ENCODE measurements at places on chromosomes 2 and 18. TPM values are rescaled to one million over a fixed set of nuclear protein-coding genes. Genes with fewer than 3 reads are reported as not detected.

C2orf81 gene
- total RNA-seq = 1.1 TPM

DNA sequence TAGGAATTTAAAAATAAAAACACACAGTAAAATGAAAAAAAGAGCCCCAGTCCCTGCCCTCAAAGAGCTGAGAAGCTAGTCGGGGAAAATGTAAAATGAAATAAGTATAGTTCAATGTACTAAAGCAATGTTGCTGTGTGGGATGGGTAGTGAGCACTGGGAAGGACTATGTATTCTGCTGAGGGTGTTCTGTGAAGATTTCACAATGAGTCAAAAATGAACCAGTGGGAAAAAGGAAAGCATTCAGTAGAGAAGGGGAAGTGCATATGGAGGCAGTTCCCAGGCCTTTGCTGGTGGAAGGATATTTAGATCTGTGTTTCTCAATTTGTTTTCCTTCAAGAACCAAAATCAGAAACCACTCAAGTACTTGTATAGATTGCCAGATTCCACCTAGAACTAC lies 1094.7 kb upstream of the KLHL29 start:
- no peak for DNase-seq

- DNase-seq = no peak
Measured at GRCh38 chr18:45834306-45834705, 8.8 kb downstream of the SIGLEC15 start.

LIMS4 gene
- total RNA-seq = 3.7 TPM

CYP27A1 gene
- total RNA-seq = 12.5 TPM

PCARE gene
- 0.51 TPM for total RNA-seq

DNA sequence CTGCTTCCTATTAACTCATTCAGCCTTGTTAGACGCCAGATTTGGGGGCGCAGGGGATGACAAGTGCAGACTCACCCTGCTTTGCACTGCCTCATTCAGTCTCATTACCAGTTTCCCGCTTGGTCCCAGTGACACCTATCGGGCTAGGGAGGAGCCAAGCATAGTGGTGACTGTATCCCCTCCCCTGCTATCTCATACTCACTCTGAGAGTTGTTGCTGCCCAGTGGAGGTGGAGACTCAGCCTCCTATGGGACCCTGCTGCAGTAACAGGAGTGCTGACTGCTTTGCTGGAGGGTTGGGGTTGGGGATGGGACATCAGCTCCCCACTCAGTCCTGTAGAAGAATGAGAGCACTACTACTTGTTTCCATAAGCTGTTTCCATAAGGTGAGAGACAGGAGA lies 21.3 kb upstream of the PIK3C3 start:
- no peak for DNase-seq

DNA sequence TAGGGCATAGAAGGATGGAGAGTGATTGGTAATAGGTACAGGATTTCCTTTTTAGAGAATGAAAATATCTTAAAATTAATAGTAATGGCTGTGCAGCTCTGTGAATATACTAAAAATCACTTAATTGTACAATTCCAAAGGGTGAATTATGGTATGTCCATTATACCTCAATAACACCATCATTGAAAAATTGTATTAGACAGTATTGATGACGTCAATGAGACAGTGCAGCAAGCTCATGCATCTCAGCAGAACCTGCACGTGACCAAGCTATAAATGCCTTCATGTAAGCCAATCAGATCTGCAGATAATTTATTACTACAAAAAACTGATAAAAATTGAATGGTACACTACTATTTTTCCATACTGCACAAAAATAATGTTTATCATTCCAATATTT lies 354.4 kb upstream of the CDH19 start:
- DNase-seq = no peak

MAL gene
- 8.7 TPM for total RNA-seq

DNA sequence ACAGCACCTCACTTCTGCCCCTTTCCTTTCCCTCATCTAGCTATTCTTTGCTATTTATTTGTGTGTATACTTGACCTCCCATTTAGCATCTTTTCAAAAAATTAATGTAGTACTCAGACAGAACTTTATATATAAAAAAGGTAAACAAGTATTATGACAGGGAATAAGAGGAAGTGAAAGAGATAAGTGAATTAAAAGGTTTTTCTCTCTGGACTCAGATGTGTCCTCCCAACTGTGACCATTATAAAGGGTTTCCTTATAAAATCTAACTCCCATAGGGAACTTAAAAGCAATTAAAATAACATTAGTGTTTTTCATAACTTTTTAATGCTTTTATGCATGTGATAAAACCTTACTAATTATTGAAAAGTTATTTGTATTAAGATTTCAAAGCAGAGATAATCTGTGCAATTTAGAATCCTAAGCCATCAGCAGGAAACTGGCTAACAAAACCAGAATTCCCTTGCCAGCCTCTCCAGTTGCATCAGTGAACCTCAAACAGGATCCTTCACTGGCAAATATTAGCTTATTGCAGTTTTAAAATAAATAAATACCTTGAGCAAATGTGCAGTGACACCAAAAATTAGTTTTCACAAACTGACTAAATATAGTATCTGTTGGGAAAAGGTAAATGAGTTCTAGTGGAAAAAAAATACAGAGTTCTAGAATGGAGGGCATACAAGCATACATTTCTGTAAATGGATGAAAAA lies 930.7 kb downstream of the BCL11A start:
- no peak for DNase-seq

- DNase-seq = no peak
Measured at GRCh38 chr2:8006181-8006580, 675.7 kb upstream of the ID2 start.

NTSR2 gene
- total RNA-seq = not detected

DNA sequence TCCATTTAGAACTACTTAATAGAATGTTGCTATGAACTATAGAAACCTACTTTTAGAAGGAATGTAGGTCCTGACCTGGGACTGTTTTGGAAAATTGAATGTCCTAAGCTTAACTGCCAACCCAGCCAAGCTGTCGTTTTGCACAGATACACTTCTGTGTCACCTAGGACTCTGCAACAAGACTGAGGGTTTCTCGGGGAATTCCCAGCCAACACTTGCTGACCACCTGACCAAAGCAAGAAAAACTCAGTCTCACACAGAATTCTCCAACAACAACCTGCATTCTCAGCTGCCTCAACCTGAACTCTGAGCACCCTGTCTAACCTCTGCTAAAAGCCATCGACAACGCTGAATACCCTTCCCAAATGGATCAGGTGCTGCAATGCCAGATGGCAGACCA lies 128.2 kb downstream of the SS18 start:
- no peak for DNase-seq

DNA sequence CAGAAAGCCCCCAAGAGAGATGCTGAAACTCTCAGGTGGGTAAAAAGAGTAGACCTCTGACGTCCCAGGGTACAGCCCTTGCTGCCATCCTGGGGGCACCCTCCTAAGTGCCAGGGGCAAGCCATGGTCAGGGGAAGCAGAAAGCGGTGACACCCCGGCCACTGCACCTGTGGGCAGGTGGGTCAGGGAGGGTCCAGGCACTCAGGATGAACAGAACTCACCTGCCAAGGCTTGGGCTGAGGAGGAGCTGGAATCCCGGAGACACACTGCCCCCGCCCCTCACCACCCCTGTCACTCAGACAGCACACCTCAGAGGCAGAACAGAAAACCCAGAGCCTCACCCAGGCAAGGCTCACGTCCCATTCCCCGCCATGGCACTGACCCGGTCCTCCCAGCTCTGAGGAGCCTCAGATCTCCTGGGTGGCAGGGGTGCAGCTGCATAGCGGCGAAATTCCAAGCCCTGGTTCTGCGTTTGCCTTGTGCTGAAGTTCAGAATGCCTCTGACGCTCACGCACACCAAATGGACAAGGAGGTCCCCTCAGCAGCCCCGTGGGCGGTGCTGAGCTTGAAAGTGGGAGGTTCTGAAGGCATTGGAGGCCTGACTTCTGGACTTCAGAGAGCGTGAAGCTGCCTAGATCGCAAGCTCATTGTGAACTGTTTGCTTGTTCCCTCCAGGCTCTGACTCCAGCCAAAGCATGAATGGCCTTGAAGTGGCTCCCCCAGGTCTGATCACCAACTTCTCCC lies 4.3 kb downstream of the GPR17 start:
- DNase-seq = peak; percentile 60

GRCh38 chr18:7071600-7071999 lies 46.0 kb downstream of the LAMA1 start:
- DNase-seq = no peak

GRCh38 chr2:180872255-180872654 lies 108.2 kb upstream of the UBE2E3 start:
- no peak for DNase-seq

DNA sequence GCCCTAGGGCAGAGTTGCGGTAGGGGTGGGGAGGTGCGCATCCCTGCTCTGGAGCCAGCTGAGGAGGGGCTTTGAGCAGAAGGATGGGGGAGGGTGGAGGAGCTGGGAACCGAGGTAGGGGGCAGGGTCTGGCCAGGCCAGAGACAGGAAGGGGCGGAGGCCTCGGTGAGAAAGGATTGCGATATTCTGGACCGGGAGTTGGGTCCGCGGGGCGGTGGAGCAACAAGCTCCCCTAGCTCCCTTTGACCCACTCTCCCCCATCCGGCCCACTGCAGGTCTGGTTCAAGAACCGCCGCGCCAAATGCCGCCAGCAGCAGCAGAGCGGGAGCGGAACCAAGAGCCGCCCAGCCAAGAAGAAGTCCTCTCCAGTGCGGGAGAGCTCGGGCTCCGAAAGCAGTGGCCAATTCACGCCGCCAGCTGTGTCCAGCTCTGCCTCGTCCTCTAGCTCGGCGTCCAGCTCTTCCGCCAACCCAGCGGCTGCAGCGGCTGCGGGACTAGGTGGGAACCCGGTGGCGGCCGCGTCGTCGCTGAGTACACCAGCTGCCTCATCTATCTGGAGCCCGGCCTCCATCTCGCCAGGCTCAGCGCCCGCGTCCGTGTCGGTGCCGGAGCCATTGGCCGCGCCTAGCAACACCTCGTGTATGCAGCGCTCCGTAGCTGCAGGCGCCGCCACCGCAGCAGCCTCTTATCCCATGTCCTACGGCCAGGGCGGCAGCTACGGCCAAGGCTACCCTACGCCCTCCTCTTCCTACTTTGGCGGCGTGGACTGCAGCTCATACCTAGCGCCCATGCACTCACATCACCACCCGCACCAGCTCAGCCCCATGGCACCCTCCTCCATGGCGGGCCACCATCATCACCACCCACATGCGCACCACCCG lies 4.8 kb downstream of the OTX1 start:
- peak; percentile 68 for DNase-seq

GRCh38 chr2:193231634-193232033 lies 1036.9 kb upstream of the TMEFF2 start:
- DNase-seq = no peak

GRCh38 chr2:217091531-217091930 lies 231.7 kb upstream of the TNP1 start:
- no peak for DNase-seq

DLX1 gene
- total RNA-seq = not detected

GPATCH11 gene
- total RNA-seq = 5.9 TPM

DNA sequence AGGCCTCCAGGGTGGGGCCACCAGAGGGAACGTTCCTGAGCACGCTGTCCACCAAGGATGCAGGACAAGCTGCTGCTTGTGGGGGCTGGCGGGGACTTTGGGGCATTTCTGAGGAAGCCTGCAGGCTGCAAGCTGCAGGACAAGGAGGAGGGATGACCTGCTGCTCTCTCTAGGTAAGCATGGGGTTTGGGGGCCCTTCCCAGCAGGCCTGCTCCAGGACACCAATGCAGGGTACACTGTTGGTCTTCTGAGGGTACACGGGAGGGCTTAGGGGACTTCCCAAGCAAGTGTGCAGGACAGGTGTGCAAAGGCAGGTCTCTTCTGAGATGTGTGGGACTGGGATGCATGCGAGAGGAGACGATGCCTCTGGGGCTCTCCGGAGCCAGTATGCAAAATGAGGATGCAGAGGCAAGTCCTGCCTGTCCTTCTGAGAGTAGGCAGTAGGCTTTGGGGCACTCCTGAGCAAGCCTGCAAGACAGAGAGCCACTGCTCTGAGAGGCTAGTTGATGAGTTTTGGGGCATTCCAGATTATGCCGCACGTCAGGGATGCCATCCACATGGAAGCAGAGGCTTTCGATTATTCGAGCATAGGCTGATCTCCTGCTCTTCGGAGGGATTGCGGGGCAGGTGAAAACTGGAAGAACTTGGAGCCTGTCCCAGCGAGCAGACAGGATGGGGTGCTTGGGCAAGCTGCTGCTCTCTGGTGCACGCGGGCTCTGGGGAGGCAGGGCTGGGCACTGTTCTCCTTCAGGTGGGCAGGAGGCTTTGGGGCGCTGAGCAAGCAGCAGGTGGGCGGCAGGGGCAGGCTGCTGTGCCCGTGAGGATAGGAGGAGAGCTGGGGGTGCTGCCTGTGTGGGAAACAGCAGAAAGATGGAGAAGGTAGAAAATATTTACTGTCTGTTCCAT lies 44.6 kb downstream of the CNGA3 start:
- no peak for DNase-seq

GRCh38 chr2:240320204-240320993 lies 115.1 kb upstream of the GPC1 start:
- DNase-seq = no peak

FAM237A gene
- total RNA-seq = 1.2 TPM
